ENCODE measurements at places on chromosomes 5 and 9.

DNA sequence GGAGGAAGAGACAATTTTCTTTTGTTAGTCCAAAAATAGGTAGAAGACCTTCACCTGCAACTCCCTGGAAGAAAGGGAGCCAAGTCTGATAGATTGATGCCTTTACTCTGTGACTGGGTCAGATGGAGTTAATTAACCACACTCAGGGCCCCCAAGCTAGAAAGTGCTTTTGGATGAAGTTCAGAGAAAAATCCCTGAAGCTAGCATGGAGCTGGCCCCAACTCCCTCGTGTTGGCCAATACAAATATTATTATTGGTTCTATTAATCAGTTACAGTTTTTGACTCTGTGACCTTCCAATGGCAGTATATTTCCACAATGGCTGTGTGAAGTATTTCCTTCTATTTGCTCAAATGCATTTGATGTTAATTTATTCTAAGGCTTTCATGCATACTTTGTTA lies 1753.5 kb downstream of the EFNA5 start:
- DNase-seq, result no peak

DNA sequence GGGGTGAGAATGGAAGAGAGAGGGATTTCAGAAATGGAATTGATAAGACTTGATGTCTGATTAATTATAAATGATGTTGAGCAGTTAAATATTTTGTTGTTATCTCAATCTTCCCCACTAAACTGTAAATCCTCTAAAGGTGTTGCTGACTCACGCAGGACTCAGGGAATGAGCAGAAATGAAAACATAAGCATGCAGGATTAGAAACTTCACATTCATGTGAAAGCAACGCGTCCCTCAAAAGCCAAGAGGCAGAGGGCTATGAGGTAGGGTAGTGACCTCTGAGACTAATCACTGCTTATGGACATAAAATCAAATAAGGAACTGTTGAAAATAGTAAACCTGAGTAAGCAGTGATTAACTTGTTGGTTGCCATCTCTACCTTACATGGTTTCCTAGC lies 21.1 kb downstream of the ADAMTSL1 start:
- no peak for DNase-seq

- no peak for DNase-seq
These were observed 111.4 kb downstream of the PDE8B start for GRCh38 chr5:77321793-77322394.

- DNase-seq, result no peak
These were observed 50.7 kb downstream of the CNTLN start for GRCh38 chr9:17185481-17186029.

DNA sequence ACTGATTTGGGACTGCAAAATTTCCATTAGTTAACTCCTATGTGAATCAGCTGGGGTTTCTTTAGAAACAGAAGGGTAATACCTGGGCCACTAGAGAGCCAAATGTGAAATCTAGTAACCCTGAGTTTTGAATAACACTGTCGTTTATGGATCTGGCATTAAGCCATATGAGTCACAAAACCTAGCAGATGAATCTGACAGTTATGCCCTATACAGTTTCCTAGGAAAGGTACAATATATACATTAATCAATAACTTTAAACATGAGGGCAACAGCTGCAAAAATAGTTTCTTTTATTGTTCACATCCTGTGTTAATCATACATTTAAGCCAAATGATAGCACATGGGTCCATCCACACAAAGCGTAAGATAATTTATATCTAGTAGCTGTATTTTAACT lies 56.9 kb downstream of the PAM start:
- no peak for DNase-seq

GRCh38 chr5:96338091-96338490 lies 95.0 kb downstream of the PCSK1 start:
- DNase-seq, result no peak

DNA sequence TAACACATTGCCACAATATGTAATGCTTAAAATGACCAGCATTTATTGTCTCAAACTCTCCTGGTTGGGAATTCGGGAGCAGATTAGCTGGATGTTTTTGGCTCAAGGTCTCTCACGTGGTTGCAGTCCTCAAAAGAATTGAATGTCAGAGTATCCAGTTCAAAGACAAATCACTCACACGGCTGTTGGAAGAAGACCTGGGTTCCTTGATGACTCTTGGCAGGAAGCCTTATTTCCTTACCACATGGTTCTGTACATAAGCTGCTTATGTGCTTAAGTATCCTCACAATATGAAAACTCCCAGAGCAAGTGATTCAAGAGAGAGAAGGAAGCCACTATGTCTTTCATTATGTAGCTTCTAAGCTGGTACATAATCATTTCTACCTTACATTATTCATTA lies 230.3 kb upstream of the PTPRD start:
- DNase-seq, result no peak

- DNase-seq, result no peak
These were observed 77.6 kb upstream of the TMC1 start for GRCh38 chr9:72443855-72444254.

GRCh38 chr5:113719549-113719948 lies 206.1 kb downstream of the YTHDC2 start:
- DNase-seq, result no peak

- no peak for DNase-seq
These were observed 62.3 kb downstream of the NR6A1 start for GRCh38 chr9:124708633-124709291.

GRCh38 chr9:103714992-103715391 lies 379.1 kb upstream of the SMC2 start:
- no peak for DNase-seq

- DNase-seq, result no peak
These were observed 63.2 kb downstream of the LRSAM1 start for GRCh38 chr9:127514468-127514867.

- DNase-seq, result no peak
These were observed 397.3 kb upstream of the KLF4 start for GRCh38 chr9:107886826-107887225.

DNA sequence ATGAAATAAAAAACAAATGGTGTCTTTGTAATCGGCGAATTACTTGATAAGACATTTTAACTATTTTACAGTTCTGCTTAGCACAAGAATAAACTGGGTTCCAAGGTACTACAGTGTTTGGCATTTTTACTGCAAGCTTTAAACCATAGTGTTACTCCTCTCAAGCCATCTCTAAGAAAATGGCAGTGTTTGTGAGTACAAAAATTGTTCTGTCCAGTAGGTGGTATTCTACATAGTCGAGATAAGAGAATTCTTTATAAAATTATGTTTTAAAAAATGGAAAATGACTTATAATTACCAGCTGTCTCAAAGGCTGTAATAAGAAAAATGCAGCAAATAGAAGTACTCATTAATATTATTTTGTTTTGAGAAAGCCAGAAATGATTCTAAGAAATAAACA lies 3.2 kb downstream of the SMIM15 start:
- no peak for DNase-seq

GRCh38 chr5:159211729-159212174 lies 2.4 kb upstream of the RNF145 start:
- DNase-seq, result no peak

DNA sequence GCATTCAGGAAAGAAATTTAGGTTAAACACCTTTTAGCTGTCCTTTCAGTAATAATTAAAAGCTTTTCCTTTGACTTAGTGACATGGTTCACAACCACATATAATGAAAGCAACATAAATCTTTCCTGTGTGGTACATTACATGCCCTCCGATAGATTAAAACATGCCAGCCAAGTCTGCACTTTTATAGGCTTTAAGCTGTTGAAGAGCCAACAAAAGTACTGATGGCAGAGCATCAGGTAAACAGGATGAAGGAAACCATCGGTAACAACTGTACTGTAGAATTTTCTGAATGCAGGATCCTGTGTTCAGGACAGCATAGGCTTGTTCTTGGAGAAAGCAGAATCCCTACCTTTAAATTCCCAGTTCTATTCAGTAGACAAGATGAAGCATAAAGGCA lies 226.6 kb downstream of the MLLT3 start:
- no peak for DNase-seq

DNA sequence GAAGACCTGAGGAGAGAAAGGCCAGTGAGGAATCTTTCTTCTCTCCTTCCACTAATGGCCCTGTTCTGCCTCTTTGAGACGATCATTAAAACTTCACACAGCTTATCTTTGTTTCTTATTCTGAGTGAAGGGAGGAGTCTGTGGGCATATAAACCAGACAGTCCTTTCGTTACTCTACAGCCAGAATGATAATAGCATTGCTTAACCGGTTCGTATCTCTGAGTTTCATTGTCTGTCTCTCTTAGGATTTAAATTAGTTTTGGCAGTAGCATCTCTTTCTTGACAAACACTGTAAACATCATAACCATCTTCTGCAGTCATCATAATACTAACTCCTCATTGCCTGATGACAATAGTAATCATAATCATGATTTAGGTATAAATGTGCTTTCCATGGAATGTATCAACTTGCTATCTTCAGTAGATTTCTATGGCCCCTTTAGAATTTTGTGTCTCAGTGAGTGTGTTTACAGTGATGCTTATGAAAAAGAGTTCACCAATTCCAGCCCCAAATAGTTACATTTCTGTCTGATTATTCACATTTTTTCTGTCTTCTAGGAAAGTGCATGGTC lies 618.8 kb upstream of the KLF4 start:
- no peak for DNase-seq

- no peak for DNase-seq
These were observed 78.4 kb upstream of the HTR4 start for GRCh38 chr5:148732692-148733091.

DNA sequence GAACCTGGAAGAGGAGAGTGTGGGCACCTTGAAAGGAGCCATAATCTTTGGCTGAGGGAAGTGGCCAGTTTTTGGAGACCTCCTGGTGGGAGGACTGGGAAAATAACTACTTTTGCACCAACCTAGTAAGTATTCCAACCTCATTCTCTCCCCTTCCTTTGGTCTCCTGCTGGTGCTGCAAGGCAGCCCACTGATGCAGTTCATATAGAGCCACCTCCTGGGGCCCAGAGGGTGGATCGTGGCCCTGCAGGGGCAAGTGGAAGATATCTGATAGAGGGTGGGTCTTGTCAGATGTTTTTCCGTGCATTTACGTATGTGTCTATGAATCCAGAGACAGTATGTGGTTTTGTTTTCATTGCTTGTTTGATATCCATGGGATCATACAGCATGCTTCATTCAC lies 172.8 kb upstream of the PITX1 start:
- DNase-seq, result no peak

DNA sequence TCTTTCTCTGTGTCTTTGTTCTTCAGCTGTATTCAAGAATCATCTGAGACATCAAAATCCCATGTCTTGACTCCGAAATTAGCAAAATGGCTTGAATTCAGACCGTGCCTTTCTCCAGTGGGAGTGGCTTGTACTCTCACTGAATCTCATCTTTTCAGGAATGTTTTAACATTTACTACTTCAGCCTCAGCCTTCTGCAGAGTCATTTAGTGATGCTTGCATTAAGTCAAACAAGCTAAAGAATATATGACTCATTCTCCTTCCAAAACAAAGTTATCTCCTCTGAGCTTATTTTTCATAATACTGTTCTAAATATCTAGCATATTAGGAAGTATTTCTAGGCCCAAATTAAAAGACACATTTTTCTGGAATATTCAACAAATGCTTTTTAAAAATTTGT lies 205.3 kb downstream of the CDH10 start:
- no peak for DNase-seq

- no peak for DNase-seq
These were observed 192.4 kb upstream of the KLF4 start for GRCh38 chr9:107681988-107682387.

- DNase-seq, result no peak
These were observed 9.3 kb upstream of the ACSL6 start for GRCh38 chr5:132020568-132021339.

DNA sequence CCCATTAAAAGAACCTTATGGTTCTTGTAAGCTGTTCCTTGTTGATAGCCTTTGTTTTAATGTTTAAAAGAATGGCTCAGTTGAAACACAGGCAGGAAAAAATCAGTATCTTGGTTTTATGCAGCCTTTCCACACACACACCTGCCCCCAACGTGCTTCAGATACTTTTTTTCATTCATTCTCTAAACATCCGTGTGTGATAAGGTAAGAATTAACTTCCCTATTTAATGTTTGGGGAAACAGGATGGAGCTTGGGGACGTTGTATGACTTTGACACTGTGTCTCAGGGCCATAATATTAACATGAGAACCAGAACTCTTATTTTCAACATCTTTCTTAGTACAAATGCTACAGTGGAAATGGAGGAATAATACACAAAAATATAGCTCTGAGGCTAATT lies 5.8 kb upstream of the ZNF622 start:
- DNase-seq, result no peak

DNA sequence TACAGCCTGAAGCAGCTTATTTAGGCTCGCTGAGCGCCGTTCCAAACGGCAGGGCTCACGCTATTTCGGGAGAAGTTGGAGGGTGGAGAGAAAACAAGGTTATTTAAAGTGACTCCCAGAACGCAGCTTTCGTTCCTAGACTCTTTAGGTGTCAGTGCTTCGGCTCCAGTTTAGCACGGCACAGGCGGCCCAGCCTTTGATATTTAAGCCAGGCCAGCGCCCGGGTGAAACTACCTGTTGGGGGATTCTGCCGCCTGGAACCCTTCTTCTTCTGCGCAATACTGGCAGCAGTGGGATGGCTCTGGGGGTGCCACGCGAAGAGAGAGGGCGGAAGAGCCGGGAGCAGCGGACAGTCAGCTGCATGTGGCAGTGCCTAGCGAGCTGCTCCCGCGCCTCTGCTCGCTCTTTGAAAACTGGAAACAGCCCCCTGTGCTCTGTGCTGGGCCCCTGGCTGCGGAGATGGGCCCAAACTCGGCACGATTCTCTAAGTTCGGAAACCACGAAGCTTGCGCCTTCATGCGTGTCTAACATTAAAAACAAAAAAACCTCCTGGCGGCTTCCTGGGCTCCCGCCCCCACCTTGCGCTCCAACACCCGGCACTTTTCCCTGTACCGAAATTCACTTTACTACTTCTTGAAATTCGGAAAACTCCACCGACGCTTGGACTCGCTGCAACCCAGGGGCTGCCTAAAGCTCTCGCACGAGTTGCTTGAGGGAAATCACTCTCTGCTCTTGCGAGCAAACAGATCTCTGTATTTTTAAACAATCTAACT lies 34.6 kb upstream of the NFIB start:
- DNase-seq, result no peak

DNA sequence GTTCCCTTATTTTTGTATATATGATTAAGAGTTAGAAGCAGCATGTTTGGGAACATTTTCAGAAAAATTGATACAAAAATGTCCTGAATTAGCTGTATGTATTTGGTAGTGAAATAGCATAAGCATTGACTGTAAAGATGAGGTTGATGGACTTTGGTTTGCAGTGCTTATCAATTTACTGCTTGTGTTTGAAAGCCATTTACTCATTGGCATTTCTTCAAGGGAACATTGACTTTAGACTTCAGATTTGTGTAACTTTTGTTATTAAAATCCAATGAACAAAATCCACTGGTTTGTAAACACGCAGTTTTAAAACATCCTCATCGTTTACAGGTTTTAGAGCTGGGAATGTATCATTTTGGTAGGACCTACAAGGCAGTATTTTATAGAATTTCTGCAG lies 61.3 kb downstream of the KDM4C start:
- DNase-seq, result no peak

- DNase-seq, result no peak
These were observed 117.5 kb downstream of the COL5A1 start for GRCh38 chr9:134758949-134759607.

GRCh38 chr9:115005322-115005721 lies 74.9 kb upstream of the TNFSF8 start:
- no peak for DNase-seq

GRCh38 chr5:142192286-142193113 lies 83.9 kb downstream of the NDFIP1 start:
- DNase-seq, result no peak

- DNase-seq, result no peak
These were observed 597.3 kb downstream of the PRELID2 start for GRCh38 chr5:145237843-145238242.

Data from stimulated activated CD8-positive, alpha-beta memory T cell treated with anti-CD3 and anti-CD28 coated beads, Interleukin-7, amount 100 ng/mL, for 1 hour (primary cell).